CD4-positive, CD25-positive, alpha-beta regulatory T cell (primary cell): ENCODE measurements at places on chromosomes 16 and 17.

DNA sequence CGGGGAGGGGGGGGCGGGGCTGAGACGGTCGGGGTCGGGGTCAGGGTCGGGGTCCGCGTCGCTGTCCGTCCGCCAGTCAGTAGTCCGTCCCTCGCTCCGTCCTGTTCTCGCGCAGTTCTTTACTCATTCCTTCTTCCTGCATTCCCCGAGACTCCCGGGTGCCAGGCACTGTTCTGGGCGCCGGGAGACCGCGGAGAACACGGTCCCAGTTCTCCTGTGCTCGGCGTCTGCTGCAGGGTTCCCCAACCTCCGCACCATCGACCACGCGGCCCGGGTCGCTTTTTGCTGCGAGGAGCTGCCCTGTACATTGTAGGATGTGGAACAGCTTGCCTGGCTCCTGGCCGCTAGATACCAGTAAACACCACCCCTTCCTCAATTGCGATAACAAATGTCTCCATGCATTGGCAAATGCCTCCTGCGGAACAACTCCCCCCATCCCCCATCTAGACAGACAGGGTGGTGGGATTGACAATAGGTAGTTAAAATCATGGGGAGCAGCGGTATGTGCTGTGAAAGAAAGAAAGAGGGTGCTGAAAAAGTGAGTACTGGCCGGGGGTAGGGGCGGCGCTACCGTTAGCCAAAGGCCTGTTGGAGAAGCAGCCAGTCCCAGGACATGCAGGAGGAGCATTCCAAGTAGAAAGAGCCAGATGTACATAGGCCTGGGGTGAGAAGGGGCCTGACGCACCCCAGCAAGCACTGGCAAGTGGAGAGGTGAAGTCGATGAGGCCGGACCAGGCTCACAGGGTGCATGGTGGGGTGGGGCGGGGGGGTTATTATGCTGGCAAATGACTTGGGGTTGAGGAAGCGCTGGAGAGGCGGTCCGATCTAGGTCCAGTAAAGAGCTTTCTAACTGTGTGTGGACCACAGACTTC lies 631 bp downstream of the TRAF7 start:
- peak overlapping the region; percentile 57 for H3K27ac ChIP-seq
- H3K4me1 ChIP-seq: peaks cover 57% of the 10 kb centered on the region
- H3K4me3 ChIP-seq: peak overlapping the region; percentile 71
- H3K36me3 ChIP-seq: peaks cover 6% of the 10 kb centered on the region

GRCh38 chr17:72600934-72601333 lies 480.1 kb downstream of the SOX9 start:
- no peak overlapping the region for H3K4me3 ChIP-seq
- H3K27me3 ChIP-seq: no peaks in the 10 kb centered on the region
- no peaks in the 10 kb centered on the region for H3K36me3 ChIP-seq
- no peaks in the 10 kb centered on the region for H3K4me1 ChIP-seq

DNA sequence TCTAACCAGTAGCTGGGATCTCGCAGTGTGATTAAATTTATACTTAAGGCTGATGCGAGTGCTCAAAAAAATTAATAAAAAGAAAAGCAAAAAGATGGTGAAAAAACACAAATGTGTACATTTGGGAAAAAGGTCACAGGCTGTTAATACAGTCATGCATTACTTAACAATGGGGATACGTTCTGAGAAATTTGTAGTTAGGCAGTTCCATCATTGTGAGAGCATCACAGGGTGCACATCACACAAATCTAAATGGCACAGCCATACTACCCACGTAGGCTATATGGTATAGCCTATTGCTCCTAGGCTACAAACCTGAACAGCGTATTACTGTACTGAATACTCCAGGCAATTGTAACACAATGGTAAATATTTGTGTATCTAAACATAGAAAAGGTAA lies 142.4 kb upstream of the MYOCD start:
- no peaks in the 10 kb centered on the region for H3K36me3 ChIP-seq
- no peaks in the 10 kb centered on the region for H3K27me3 ChIP-seq
- H3K27ac ChIP-seq: no peak overlapping the region
- H3K4me1 ChIP-seq: no peaks in the 10 kb centered on the region
- no peak overlapping the region for H3K4me3 ChIP-seq
- DNase-seq: no peak

DNA sequence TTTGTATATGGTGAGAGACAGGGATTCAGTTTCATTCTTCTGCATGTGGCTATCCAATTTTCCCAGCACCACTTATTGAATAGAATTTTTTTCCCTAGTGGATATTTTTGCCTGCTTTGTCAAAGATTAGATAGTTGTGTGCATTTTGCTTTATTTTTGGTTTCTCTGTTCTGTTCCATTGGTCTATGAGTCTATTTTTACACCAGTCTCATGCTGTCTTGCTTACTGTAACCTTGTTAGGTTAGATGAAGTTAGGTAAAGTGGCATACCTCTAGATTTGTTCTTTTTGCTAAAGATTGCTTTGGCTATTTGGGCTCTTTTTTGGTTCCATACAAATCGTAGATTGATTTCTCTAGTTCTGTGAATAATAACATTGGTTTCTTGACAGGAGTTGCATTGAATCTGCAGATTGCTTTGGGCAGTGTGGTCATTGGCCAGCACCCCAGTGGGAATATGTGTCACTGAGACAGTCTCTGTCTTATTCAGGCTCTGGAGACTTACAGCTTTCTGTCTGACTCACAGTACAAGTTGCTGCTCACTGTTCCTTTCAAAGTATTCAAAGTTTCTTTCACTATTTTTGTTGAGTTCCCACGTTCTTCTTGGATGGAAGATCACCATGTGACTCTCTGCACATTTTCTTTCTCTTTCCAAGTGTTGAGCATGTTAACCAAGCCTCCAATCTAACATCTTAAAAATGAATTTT lies 709.1 kb downstream of the CDH11 start:
- no peaks in the 10 kb centered on the region for H3K27me3 ChIP-seq
- H3K4me1 ChIP-seq: no peaks in the 10 kb centered on the region
- no peak overlapping the region for H3K4me3 ChIP-seq
- H3K27ac ChIP-seq: no peak overlapping the region

- H3K36me3 ChIP-seq: peaks cover 86% of the 10 kb centered on the region
- H3K27me3 ChIP-seq: no peaks in the 10 kb centered on the region
- H3K4me1 ChIP-seq: peaks cover 11% of the 10 kb centered on the region
- H3K4me3 ChIP-seq: no peak overlapping the region
- DNase-seq: no peak
These were observed 7.9 kb downstream of the NAT9 start for GRCh38 chr17:74768069-74768762.

- peak; percentile 33 for DNase-seq
- H3K27ac ChIP-seq: peak overlapping the region; percentile 66
- no peaks in the 10 kb centered on the region for H3K36me3 ChIP-seq
- H3K27me3 ChIP-seq: no peaks in the 10 kb centered on the region
These were observed 121.5 kb downstream of the STXBP4 start for GRCh38 chr17:55090079-55090492.

DNA sequence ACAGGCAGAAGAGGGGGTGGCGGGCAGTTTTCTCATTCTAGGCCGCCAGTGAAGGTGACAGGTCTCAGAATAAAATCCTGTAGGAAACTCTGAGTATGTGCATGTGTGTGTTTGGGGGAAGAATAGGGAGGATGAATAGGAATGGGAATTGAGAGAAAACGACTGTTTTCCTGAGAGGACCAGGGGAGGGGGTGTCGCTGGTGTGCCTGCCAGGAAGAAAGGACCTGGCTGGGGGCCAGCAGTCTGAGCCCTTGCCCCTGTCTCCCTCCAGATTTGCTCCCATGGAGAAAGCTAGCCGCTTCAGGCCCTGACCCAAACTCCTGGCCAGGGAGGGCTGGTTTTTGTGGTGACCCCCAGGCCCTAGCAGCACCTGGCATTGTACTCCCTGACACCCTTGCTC lies 14.4 kb downstream of the C17orf50 start:
- H3K4me3 ChIP-seq: no peak overlapping the region
- H3K27ac ChIP-seq: no peak overlapping the region
- H3K4me1 ChIP-seq: no peaks in the 10 kb centered on the region
- DNase-seq: no peak
- no peaks in the 10 kb centered on the region for H3K36me3 ChIP-seq
- H3K27me3 ChIP-seq: peaks cover 7% of the 10 kb centered on the region

GRCh38 chr17:58092797-58093385 lies 9.7 kb downstream of the DYNLL2 start:
- H3K4me1 ChIP-seq: no peaks in the 10 kb centered on the region
- no peak overlapping the region for H3K4me3 ChIP-seq
- no peak overlapping the region for H3K27ac ChIP-seq
- no peak for DNase-seq

GRCh38 chr17:82205720-82206508 lies 6.7 kb downstream of the CCDC57 start:
- peaks cover 23% of the 10 kb centered on the region for H3K4me1 ChIP-seq
- H3K36me3 ChIP-seq: no peaks in the 10 kb centered on the region
- peak; percentile 84 for DNase-seq
- peak overlapping the region; percentile 86 for H3K27ac ChIP-seq

GRCh38 chr16:31519759-31520431 lies 7.8 kb upstream of the AHSP start:
- no peaks in the 10 kb centered on the region for H3K4me1 ChIP-seq
- no peak overlapping the region for H3K27ac ChIP-seq
- H3K4me3 ChIP-seq: no peak overlapping the region
- H3K27me3 ChIP-seq: no peaks in the 10 kb centered on the region

GRCh38 chr17:37516127-37516571 lies 26.5 kb downstream of the DUSP14 start:
- peaks cover 65% of the 10 kb centered on the region for H3K36me3 ChIP-seq
- no peaks in the 10 kb centered on the region for H3K4me1 ChIP-seq
- DNase-seq: no peak

GRCh38 chr16:14375132-14375491 lies 254.9 kb downstream of the PARN start:
- H3K4me1 ChIP-seq: no peaks in the 10 kb centered on the region
- no peaks in the 10 kb centered on the region for H3K36me3 ChIP-seq
- no peak overlapping the region for H3K4me3 ChIP-seq

DNA sequence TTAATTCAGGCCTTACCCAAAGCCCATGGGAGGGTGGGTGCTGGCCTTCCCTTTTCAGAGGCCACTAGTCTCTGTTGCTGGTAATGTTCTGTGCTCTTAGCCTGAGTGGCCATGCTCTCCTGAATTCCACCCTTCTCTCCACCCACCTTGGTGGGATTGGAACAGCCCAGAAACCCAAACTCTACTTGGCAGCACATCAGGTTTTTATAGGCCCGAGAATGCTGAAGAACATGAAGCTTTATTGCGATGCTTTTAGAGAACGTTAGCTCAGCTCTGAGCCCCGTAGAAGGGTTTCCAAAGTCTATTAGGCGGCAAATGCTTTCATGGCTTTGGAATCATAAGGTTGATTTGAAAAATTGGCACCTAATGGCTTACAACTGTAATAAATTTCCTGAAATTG lies 209.3 kb downstream of the MSI2 start:
- H3K4me3 ChIP-seq: no peak overlapping the region
- peaks cover 29% of the 10 kb centered on the region for H3K4me1 ChIP-seq
- H3K27ac ChIP-seq: no peak overlapping the region
- no peaks in the 10 kb centered on the region for H3K27me3 ChIP-seq
- no peak for DNase-seq
- peaks cover 3% of the 10 kb centered on the region for H3K36me3 ChIP-seq

- no peak for DNase-seq
- no peaks in the 10 kb centered on the region for H3K4me1 ChIP-seq
- H3K27ac ChIP-seq: no peak overlapping the region
- H3K27me3 ChIP-seq: no peaks in the 10 kb centered on the region
- H3K4me3 ChIP-seq: no peak overlapping the region
These were observed 40.6 kb downstream of the CCT6B start for GRCh38 chr17:34920676-34921075.

DNA sequence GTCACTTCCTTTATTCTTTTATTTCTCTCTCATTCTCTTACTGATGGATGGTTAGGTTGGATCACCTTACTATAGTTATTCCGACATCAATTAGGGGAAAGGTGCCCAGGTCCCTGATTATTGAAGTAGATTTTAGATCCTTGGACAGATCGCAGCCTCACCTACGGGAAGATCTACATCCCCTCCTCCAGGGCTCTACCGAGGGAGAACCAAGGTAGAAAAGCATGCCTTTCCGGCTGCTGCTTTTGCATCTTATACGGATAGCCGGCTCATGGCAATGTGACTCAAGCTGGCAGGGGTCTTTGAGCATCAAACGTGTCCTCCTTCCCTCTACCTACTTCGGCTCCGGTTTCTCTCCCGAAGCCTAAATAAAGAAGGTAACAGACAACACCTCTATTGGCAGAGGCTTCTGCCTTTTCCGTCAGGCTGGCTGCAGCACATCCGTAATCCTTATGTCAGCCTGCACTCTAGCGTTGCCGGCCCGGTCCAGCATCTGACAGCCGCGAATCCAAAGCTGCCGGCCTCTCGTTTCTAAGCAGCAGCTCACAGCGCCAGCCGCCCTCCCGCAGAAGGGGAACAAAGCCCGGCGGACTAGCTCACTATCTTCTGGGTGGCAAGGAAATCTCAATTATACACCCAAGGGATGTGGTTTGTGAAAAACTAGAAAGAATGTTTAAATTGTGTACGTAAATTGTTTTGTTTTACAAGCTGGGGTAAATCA lies 46.9 kb downstream of the IRX6 start:
- H3K4me3 ChIP-seq: no peak overlapping the region
- no peaks in the 10 kb centered on the region for H3K4me1 ChIP-seq
- no peaks in the 10 kb centered on the region for H3K36me3 ChIP-seq
- no peak for DNase-seq
- no peak overlapping the region for H3K27ac ChIP-seq
- peaks cover 24% of the 10 kb centered on the region for H3K27me3 ChIP-seq

- H3K4me3 ChIP-seq: peak overlapping the region; percentile 53
- no peak for DNase-seq
- H3K27ac ChIP-seq: peak overlapping the region; percentile 83
- no peaks in the 10 kb centered on the region for H3K27me3 ChIP-seq
- peaks cover 76% of the 10 kb centered on the region for H3K4me1 ChIP-seq
These were observed 12.0 kb downstream of the CRLF3 start for GRCh38 chr17:30812218-30813177.

DNA sequence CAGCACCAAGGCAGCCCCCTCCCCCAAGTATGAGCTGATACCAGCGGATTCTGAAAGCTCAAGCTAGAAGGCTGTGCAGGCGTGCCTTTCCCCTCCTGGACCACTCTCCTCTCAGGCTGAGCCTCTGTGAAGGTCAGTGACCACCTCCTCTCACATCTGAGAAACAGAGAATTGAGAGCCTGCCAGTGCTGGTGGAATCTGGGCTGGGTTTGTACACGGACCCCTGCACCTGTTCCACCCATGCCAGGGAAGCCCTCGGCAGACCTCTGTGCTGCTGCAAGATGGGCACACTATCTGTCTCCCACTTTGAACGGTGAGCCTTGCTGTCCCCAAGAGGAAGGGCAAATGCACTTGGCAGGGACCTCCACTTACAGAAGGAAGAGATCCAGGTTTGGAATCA lies 54.7 kb upstream of the SDK2 start:
- no peak for DNase-seq
- no peaks in the 10 kb centered on the region for H3K36me3 ChIP-seq
- no peaks in the 10 kb centered on the region for H3K27me3 ChIP-seq
- no peak overlapping the region for H3K27ac ChIP-seq
- no peaks in the 10 kb centered on the region for H3K4me1 ChIP-seq

- H3K27me3 ChIP-seq: peaks cover 3% of the 10 kb centered on the region
- H3K4me1 ChIP-seq: no peaks in the 10 kb centered on the region
- no peak for DNase-seq
These were observed 8.0 kb upstream of the WFDC1 start for GRCh38 chr16:84286578-84287240.

GRCh38 chr17:18250259-18250658 lies 8.3 kb downstream of the FLII start:
- H3K4me3 ChIP-seq: no peak overlapping the region
- no peak overlapping the region for H3K27ac ChIP-seq
- no peak for DNase-seq
- peaks cover 86% of the 10 kb centered on the region for H3K36me3 ChIP-seq

GRCh38 chr16:25625620-25626019 lies 66.1 kb upstream of the HS3ST4 start:
- H3K4me1 ChIP-seq: no peaks in the 10 kb centered on the region
- no peak for DNase-seq
- H3K4me3 ChIP-seq: no peak overlapping the region

GRCh38 chr16:74202009-74202408 lies 94.6 kb upstream of the PSMD7 start:
- no peak for DNase-seq
- H3K4me1 ChIP-seq: no peaks in the 10 kb centered on the region
- H3K36me3 ChIP-seq: no peaks in the 10 kb centered on the region
- no peak overlapping the region for H3K4me3 ChIP-seq
